ENCODE measurements at places on chromosomes 11 and 22.

GRCh38 chr22:20259327-20259688 is 8.8 kb downstream of the RTN4R start:
- no peak for DNase-seq

GRCh38 chr22:21026783-21027692 is 5.3 kb downstream of the SLC7A4 start:
- DNase-seq = no peak

GRCh38 chr11:37496201-37496600 is 898.2 kb upstream of the RAG2 start:
- DNase-seq = no peak

GRCh38 chr22:31628969-31629708 is 32.9 kb downstream of the PISD start:
- DNase-seq = no peak

DNA sequence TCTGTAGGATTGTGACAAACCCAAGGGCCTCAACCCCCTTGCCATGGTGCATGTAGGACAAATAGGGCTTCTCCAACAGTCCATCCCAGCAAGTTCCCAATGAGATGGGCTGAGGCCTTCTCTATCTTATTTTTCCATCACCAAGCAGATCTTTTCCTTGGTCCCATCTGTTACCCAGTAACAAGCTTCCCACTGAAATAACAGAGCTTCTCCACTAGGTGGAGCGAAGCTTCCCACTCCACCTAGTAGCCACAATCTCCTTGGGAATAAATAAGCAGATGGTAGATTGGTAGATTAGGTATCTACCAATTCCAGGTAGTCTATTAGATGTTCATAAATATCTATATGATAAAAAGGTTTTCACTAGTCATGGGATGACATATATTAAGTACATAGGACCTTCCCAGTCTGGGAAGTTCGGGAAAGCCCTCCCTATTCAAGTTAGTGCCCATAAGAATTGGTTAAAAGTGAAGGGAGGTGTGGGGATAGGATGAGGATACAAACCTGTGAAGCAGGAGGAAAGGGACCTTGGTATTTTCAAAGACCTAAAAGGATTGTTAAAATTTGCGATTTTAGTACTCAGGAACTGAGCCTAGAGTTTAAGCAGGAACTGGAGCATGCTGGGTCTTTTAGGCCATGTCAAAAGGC is 5.9 kb upstream of the OR52L1 start:
- DNase-seq = peak; percentile 3

GRCh38 chr22:20844055-20845037 is 14.3 kb downstream of the PI4KA start:
- no peak for DNase-seq

DNA sequence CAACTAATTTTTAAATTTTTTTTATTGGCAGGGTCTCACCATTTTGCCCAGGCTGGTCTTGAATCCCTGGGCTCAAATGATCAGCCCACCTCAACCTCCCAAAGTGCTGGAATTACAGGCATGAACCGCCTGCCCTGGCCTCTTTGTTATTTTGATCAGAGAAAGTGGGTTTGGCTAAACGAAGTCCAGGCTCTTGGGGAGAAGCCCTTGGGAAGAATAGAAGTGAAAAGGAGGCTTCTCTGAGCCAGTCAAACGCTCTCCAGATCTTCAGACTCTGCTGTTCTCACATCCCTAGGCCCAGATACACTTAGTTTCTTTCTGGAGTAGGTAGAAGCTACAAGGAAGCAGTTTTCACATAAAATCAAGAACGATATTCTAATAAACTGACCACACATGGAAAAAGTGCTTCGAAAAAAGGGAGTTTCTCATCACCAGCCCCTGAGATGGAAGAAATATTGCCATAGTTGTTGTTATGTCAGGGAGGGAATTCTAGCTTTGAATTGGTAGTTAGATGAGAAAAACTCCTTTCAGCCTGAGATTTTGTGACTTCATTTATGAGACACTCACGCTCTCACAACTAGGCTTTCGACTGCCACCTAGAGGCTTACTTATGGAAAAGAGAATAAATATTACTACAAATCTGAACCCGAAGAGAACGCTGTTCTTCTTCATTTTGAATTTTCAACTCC is 41.7 kb upstream of the AQP11 start:
- DNase-seq = peak; percentile 54

GRCh38 chr11:33935461-33936456 is 43.9 kb upstream of the LMO2 start:
- DNase-seq = no peak

DNA sequence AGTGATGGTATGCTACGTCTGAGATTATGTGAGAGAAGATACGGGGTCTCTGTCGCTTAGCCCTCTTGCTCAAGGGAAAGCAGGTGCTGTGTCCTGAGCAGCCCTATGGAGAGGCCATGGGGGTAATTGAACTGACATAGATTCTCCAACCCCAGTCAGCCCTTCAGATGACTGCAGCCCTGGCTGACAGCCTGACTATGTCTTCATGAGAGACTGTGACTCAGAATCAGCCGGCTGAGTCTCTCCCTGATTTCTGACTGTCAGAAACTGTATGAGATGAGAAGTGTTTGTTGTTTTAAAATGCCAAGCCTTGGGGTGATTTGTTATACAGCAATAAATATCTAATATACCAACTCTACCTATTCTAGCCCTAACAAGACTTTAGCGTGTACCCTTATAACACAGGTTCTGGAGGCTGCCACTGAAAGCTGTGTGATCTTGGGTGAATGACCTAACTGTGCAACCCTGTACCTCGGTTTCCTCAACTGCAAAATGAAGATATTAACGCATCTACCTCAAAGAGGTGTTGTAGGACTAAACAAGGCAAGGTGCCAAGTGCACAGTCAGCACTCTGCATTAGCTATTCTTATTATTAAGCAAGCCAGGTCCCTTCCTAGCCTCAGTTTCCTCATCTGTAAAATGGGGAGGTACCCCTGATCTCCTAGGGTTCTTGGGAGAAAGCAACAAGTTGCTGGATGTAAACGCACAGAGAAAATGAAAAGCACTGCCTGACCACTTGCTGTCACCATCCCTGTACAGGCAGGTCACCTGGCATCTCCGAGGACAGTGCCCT is 24.9 kb downstream of the SLC43A1 start:
- no peak for DNase-seq

DNA sequence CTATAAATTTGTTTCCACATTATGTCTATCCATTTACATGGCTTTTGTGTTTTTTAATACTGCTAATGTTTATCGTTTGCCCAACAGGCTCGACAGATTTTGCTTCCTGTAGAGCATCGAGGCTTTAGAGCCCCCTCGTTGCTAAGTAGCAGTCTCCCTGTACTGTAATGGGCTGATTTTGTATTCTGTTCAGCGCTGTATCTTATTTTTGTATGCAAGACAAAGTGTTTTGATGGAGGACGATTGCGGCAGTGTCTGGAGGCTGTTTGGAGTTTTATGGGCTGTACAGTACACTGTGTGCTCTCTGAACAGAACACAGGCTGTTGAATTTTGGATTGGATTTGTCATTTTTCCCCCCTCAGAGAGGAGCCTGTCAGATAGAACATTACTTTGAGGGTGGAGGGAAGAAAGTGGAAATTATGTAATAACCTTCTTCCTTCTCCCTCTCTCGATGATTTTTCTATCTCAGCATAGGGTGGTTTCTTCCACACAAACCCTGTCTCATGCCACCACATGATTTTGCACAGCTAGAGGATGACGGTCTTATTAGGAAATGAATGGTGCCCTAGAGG is 104.4 kb downstream of the ZBTB16 start:
- DNase-seq = no peak

DNA sequence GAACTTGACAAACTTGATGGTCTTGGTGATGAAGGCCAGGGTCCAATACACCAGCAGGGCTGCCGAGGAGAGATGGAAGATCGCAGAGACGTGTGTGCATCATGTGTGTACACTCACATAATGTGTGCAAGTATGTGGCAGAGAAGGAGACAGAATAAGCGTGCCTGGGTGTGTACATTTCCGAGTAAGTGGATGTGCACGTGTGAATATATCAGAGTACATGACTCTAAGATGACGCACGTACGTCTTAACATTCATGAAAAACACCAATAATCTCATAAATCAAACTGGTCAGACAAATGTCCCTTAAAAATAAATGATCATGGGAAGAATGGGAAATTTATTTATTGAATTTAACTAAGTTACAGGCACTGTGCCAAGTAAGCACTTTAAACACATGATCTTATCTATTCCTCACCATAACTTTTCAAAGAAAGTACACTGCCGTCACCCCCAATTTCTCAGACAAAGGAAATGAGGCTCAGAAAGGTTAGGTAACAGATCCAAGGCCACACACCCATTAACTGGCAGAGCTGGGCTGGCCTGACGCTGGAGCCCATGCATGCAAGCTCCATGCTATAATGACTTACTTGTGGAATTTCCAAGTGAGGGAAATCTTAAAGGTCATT is 13.0 kb downstream of the ABCC8 start:
- no peak for DNase-seq

DNA sequence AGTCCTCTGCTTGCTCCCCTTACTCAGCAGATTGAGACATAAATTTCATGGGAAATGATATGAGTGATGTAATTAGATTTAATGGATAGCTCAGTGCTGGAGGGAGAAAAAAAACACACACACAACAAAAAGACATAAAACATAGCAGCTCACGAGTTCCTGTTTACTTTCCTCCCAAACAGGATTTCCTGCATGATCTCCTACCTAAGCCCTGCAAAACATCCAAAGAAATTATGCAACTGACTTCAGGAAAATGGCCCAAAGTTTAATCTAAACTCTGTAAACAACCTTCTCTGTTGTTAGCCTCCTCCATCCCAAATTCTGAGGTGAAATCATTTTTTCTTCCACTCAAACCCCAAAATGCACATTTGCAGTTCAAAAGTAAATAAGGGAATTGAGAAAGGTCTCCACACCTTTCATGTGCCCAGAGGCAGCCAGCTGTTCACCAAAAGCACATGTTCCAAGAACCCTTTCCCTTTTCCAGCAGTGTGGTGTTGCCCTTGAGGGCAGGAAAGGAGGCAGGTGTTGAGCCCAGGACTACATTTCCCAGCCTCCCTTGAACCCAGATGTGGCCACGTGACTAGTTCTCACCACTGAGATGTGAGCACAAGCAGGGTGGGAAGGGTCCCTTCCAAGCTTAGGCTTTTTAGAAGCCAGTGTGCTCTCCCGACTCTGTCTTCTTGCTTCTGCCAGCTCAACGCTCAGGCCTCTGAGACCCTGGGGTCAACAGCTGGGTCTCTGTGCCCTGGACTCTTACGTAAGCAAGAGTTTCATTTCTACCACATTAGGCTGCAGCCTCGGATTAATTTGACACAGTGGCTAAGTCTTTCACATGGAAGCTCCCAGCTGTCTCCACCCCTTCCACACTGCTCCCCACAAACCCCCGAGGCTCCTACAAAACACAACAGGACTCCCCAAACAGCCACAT is 301.2 kb downstream of the CTTN start:
- DNase-seq = no peak

- DNase-seq = no peak
Measured at GRCh38 chr11:11244470-11245080, 108.5 kb downstream of the CSNK2A3 start.

- no peak for DNase-seq
Measured at GRCh38 chr11:71070490-71071453, 181.6 kb downstream of the SHANK2 start.

DNA sequence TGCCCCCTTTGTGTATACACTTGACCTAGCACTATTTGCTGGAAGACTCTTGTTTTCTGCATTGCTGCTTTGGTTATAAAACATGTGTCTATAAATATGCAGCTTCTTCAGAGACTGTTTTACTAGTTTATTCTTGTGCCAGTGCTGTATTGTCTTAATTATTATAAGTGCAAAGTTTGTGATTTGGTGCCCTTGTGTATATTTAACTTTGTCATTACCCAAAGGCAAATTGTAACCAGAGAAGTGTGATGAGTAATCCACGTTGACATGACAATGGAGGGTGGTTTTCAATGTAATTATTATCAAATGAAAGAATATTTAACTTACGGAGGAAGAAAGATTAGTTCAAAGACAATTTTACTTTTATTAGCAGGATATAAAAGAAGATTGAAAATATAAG is 75.0 kb upstream of the PRODH start:
- DNase-seq = no peak

DNA sequence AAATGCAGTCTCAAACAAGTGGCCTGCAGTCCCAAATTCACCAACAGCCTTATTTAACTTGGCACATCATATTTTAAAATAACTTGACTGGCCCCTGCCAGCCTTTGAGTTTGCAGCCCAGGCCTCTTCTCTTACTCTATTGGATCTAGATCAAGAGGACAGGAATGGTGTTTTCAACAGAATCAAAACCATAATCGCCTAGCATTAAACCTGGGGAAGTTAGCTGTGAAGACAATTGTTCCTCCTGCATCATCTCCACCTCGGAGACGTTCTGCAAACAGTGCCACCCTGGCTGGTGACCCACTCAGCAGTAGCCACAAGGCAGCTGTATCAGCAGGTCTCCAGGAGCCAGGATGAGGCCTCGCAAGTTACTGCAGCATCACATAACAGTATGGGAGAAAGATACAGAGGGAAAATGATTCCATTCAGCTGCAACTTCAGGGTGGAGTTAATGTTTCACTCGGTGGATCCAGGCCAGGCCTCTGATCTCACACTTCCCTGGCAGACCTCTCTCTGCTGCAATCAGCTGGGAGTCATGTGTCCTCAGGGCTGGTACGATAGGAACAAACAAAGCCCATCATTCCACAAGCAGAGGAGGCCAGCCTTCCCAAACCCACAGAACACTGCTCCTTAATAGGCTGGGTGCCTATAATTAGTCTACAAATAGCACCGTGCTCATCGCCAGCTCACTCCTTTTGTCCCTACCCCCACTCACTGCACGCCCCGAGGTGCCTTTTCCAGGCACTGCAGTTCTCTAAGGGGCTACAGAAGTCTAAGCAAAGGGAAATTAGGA is 18.6 kb upstream of the SCN2B start:
- no peak for DNase-seq

DNA sequence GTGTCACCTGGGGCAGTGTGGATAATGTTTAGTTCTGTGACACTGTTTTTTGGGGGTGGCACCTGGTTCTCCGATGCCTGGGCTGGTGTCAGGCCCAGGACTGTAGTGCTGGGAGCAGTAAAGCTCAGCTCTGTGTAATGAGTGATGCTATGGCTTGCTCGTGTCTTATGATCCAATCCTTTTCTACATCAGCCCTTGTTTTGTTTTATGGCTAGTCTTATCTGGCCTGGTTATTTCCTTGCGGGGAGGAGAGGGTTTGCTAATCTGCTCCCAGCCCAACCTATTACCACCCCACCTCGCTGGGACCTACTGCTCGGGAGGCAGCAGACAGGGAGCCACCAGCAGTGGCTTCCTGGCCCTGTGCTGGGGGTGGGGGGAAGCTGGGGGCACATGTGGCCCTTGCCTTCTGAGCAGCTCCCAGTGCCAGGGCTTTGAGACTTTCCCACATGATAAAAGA is 35.0 kb upstream of the TPBGL start:
- DNase-seq = no peak

- no peak for DNase-seq
Measured at GRCh38 chr11:61089806-61090491, 12.3 kb upstream of the CD5 start.
